ENCODE measurements at places on chromosomes 11 and 22.
A peak's percentile ranks its signal among the peaks of the same experiment; 100 is the strongest.

DNA sequence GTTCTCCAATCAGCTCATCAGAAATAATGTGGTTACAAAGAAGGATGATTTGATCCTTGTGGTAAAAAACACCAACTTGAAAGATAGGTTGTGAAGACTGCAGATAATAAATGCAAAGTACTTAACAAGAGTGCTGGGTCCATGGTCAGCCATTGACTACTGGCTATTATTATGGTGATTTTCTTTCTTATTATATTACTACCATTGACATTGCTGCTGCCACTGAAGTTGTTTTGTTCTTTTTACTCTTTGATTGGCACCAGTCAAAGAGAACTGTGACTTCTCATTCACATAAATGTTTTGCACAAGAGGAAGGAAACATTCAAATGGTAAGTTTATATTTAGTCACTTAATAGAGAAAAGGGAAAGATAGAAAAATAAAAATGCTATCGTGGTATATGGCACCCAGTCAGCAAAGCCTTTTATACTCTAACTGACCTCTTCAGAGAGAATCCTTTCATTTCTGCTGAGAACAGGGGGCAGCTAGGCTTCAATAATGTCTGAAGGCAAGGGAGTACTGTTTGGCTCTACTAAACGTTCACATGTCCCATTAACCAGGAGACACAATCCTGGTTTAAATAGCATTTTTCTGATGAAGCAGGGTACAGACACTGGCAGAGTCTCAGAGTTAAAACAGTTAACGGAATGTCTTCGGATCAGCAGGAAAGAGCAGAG is 64.8 kb downstream of the LRRC4C start:
- no peak for DNase-seq

DNA sequence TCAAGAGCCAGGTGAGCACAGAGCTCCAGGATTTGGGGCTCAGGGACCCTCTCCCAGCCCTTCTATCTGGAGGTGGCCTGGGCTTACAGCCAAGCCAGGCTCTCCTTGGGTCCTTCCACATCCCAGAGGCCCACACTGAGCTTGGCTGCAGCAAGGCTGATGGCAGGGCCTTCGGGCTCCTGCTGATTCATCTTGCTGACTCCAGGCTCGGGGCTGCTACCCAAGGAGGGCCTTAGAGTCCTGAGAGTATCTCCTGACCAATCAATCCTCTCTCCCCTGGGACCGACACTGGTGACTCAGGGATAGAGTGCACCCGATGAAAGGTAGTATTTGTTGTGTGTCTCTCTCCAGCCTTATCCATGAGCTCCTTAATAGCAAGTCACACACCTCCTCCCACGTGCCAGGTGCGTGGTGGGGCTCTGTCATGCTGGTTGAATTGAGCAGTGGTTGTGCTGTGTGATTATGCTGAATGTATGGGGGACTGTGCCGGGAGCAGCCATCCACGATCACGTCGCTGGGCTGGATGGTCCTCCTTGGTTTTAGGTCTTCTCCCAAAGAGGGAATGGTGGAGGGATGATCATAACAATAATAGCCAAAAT is 62.3 kb downstream of the GRIK4 start:
- DNase-seq: no peak

DNA sequence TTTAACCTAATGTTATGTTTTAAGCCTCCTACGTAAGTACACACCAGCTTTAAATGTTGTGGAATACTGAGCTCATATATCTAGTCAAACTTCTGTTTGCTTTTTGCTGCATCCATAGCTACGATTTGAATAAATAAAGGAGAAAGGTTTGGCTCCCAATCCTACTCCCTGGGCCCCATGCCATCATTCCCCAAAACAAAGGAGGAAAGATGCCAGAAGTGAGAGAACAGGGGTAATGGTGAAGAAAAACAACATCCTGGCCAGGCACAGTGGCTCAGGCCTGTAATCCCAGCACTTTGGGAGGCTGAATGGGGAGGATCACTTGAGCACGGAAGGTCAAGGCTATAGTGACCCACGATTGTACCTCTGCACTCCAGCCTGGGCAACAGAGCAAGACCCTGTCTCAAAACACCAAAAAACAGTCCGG is 26.5 kb downstream of the SCGB1A1 start:
- DNase-seq: peak; percentile 86

DNA sequence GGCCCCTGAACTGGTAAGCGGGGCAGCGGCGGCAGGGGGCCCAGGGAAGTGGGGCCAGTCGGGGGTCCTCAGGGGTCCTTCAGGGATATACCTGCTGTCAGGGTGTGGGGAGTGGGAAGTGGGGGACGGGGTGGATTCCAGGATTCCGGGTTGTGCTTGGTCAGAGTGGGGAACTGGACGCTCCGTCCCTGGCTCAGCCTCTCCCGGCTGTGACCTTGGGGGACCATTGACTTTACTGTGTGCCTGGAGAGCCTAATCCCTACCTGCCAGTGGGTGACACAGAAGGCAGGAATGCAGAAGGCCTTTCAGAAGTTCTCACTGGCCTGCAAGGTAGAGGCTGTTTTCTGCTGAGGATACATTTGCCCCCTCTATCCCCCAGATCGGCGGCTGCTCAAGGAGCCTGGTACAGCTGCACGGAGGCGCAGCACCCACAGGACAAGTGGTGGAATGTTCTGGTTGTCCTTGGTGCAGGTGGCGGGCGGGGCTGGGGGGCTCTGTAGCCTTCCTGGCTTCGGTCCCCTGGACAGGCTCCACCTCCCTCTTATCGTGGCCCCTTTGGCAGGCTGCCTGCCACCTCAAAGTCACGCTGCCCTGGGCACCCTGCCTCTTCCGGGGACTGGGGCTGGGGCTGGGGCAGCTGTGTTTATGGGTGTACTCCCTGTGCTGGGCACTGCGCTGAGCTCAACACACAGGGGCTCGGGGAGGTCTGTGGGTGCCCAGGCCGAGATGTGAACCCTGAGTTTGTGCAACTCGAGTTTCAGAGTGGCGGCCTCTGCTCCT is 18.4 kb downstream of the KCNQ1 start:
- DNase-seq: no peak

DNA sequence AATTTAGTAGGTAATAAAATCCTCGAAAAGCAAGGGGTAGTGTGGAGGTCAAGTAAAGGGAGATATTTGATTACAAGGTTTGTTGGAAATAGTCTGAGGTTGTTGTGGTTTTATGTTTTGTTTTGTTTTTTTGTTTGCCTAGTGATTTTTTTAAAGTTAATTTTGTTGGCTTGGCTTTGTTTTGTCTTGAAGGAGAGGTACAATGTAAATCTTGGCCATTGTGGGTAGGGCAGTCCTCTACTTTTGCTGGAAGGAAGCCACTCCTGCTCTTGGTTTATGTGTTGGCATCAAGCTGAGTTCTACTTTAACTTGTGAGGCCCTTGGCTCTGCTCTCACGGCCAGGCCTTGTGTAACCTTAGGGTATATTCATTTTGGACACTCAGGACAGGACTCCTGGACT is 3.2 kb downstream of the AMOTL1 start:
- no peak for DNase-seq

- DNase-seq: no peak
These were observed 236.4 kb downstream of the CASP12 start for GRCh38 chr11:104661901-104662300.

- no peak for DNase-seq
These were observed 14.6 kb downstream of the TSPAN32 start for GRCh38 chr11:2316169-2316962.

GRCh38 chr22:31036671-31037550 is 44.2 kb upstream of the SMTN start:
- DNase-seq: peak; percentile 77

DNA sequence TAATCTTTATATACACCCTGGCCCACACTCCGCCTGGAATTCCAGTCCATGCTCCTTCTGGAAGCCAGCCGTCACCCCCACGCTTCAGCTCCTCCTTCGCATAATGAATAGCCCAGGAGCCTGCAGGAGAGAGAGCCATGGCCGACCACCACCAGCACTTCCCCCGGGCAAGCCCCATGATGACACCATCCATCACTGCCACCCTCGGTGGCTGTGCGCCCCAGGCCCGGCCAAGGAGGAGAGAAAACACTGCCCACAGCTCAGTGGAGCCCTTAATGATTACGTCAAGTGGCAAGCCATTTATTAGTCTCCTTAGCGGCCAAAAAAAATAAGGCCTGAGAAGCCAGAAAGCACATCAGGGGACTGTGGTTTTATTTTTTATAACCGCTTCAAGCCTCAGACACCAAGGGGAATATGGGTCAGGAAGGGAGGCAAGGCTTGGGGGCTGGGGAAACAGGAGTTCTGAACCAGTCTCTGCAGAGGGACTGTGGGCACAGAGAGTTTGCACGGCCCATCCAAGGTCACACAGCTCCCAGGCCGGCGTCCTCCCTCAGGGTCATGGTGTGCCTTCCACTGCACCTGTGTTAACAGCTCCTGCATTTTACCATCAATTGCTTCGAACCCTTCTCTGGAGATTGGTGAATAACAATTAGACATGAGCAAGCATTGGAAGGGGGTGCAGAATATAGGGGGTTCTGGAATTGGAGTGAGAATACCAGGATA is 134.3 kb downstream of the MN1 start:
- DNase-seq: no peak

- no peak for DNase-seq
These were observed 427.6 kb upstream of the FAT3 start for GRCh38 chr11:91796999-91797398.

DNA sequence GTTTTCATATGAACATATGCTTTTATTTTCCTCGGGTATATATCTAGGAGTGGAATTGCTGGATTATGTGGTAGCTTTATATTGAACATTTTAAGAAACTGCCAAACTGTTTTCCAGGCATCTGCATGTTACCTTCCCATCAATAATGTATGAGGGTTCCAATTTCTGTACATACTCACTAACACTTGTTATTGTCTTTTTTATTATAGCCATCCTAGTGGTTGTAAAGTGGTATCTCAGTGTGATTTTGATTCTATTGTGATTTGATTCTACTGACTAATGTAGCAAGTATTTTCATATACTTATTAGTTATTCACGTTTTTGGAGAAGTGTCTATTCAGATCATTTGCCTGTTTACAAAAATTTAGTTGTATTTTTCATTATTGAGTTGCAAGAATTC is 2.0 kb downstream of the ANO5 start:
- no peak for DNase-seq

GRCh38 chr22:24129980-24130379 is 51.3 kb upstream of the SUSD2 start:
- no peak for DNase-seq

DNA sequence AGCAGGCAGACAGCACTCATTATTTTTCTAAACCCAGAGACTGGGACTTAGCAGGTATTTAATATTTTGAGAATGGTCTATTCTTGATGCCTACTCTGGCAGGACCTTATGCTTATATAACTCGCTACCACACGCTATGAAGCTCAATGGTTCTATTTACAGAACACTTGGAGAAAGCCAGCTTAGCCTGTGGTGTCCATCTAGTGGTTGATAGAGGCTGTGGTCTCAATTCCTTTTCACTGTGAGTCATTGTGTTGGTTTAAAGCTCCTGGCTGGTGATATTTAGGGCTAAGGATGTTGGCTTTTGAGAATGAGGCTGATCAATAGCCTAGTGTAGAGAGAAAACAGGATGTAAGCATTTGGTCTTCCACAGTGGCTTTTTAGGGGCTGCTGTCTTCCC is 206.4 kb downstream of the DBX1 start:
- DNase-seq: no peak

DNA sequence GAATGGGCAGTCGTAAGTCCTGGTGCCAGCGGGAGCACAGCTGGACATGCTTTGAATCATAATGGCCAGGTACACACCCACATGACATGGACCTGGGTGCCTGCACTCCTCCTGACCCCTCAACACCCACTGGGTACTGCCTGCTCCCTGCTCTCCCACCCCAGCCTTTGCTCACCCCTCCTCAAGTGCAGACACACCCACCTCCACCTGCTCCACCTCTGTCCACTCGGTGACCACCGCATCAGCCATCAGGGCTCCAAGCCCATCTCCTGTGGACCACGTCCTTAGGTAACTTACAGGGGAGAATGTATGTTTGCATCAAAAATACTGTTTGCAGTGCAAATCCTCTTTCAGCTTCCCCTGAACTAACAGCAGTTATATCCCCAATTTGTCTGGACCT is 214.6 kb downstream of the BRD1 start:
- no peak for DNase-seq

DNA sequence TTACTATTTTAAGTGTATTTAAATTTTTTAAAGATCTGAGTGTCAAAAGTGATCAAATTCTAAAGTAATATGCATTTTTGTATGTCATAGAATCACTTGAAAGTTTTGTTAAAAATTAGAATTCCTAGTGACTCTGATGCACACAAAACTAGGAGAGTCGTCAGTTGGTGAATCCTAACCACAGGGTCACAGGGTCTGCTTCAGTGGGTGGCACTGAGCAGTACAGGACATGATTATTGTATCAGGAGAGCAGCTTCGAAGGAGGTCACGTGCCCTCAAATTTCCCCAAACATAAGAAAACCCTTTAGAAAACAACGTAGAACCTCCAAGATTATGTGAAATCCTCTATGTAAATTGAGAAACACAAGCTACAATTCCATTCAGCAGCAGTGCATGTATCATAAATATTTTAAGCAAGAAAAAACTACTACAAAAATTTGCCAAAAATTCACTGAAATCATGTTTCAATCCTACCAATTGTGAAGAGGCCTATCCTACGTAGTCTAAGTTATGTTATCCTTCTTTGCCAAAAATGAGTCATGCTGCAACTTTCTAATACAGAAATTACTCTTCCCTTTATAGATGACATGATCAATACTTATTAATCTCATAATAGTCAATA is 323.6 kb downstream of the AASDHPPT start:
- DNase-seq: no peak

DNA sequence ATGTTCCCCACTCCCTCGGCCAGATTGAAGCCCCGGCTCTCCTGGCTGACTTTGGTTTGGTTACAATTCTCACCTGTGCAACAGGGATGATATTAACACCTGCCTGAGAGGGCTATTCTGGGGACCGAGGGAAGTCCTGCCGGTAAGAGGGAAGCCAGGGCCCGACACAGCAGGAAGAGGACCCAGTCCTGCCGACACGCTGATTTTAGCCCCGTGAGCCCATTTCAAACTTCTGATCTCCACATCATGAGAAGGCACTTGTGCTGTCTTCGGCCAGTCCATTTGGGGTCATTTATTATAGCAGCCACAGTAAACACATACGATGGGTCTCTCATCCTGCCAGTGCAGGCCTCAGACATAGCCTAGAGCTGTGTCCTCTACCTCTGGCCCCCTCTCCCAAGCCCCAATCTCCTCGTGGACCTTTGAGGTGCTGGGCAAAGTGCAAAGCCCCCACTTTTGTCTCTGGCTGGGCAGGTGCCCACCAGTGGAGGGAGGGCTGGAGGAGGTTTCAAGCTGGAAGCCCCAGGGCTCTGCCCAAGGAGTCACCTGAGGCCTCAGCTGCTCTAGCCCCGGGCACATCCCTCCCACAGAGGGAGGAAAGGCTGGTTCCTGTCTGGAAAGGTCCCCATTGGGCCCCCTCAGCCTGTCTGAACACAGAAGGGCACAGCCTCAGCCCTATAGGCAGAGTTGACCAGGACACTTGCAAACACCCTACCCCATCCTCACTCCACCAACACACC is 59.1 kb upstream of the FGF3 start:
- DNase-seq: peak; percentile 46
